Uterus (tissue), 4 donors: ENCODE measurements at places on chromosomes 1 and 21. TPM values are rescaled to one million over a fixed set of nuclear protein-coding genes. Genes with fewer than 3 reads are reported as not detected.

The SFN gene
- 0.55 TPM for total RNA-seq

The S100A11 gene
- 14.9 TPM for total RNA-seq

The ANKRD35 gene
- total RNA-seq, result 4.1 TPM

- no peak for DNase-seq
- H3K27ac ChIP-seq, result no peak overlapping the region
- H3K4me1 ChIP-seq, result no peaks in the 10 kb centered on the region
- no peaks in the 10 kb centered on the region for H3K36me3 ChIP-seq
- H3K27me3 ChIP-seq, result no peaks in the 10 kb centered on the region
These were observed 3.7 kb downstream of the CCDC24 start for GRCh38 chr1:43994794-43995790.

DNA sequence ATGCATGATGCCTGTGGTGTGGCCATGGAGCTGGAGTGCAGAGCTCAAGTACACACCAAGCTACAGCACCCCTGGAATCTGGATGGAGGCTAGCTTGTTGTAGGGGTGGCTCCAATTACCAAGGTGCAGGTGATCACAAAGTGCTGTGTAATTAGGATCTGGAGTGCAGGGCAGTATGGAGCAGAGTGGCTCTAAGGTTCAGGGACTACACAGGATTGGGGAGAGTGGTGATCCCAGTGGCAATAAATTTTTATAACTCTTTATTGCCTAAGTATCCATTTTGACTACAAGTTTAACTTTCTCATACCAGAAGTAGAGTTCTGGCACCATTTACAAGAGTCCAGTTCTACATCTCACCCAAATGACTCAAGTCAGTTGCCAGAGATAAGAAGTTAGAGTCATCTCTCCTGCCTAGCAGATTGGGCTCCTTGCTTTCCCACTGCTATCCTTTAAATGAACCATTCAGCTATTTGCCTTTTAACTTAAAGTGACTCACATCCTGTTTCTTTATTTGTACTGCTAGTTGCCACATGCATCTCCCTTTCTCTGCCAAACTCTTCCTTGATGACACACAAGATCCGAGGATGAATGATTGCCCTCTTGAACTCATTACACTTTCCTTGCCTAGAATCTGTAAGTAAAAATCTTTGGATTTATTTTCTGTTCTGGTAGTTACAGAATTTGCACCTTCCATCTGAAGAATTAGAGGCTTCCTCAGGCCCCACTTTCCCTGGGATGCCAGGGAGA, 427.2 kb downstream of the KCNT2 start:
- H3K4me3 ChIP-seq, result no peak overlapping the region
- no peak for DNase-seq
- H3K27me3 ChIP-seq, result no peaks in the 10 kb centered on the region
- no peaks in the 10 kb centered on the region for H3K4me1 ChIP-seq

The OPRD1 gene
- total RNA-seq, result not detected

GRCh38 chr21:46181953-46182547, 2.2 kb downstream of the SPATC1L start:
- H3K4me3 ChIP-seq, result no peak overlapping the region
- no peak for DNase-seq
- no peaks in the 10 kb centered on the region for H3K27me3 ChIP-seq
- H3K27ac ChIP-seq, result no peak overlapping the region

The RNF186 gene
- total RNA-seq, result not detected
